WERI-Rb-1 (cell line): ENCODE measurements at places on chromosomes 2 and 18.
A peak's percentile ranks its signal among the peaks of the same experiment; 100 is the strongest.

GRCh38 chr18:44589693-44590355 is 90.9 kb upstream of the SETBP1 start:
- DNase-seq = no peak

DNA sequence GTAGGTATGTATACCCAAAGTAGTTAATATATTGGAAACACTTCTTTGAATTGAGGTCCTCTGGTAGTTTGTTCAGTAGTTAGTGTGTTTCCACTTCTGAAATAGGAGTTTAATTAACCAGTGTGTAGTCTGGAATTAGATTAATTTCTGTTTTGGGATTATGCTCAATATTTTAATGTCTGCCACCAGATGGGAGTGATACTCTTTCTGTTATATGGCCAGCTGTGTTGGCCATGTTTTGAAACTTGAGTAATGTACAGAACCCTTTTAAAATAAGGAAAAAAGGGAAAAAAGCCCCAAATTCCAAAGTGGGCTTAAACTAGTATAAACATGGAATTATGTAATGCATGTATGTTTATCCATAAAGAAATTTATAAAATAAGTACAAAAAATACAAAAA is 147.7 kb downstream of the CTNNA2 start:
- no peak for DNase-seq

DNA sequence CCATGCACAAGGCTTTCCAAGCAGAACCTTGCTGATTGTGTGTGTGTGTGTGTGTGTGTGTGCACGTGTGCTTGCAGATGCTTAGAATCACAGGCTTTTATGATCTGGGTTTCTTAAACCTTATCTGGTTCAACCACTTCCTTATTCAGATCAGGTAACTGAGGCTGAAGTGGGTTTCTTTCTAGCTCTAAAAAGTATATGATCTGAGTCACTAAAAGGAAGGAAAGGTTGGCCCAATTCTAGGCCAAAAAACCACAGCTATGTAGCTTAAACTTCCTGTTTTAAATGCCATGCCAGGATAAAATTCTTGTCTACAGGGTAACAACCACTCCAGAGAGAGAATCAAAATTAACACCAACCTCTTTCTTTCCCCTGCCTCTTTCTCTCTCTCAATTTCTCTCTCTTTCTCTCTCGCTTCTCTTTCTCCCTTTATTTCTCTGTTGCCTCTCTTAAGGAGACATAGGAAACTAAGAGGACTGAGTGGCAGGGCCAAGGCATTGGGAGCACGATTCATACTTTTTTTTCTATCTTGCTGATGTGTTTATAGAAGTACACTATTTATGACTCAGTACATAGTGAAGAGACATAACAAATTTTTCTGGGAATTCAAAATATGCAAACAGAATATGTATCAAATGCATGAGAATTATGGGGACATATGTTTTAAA is 140.3 kb downstream of the TRIB2 start:
- no peak for DNase-seq

DNA sequence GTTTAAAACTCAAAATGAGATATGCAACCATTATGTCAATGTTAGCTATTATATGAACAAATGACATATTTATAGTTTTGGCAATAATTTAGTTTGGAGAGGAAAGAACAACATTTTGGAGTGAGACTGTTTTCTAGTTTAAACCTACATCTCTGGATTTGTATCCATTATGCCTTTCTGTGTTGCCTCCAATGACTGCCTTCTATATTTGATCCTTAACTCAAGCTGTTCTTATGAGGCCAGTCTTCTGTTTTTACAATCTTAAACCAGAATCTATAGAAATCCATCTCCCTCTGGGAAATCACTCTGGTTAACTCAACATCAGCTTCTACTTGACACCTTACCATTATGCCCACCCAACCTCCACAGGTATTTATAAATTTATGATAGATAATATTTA is 67.5 kb downstream of the ZNF385B start:
- DNase-seq = no peak

DNA sequence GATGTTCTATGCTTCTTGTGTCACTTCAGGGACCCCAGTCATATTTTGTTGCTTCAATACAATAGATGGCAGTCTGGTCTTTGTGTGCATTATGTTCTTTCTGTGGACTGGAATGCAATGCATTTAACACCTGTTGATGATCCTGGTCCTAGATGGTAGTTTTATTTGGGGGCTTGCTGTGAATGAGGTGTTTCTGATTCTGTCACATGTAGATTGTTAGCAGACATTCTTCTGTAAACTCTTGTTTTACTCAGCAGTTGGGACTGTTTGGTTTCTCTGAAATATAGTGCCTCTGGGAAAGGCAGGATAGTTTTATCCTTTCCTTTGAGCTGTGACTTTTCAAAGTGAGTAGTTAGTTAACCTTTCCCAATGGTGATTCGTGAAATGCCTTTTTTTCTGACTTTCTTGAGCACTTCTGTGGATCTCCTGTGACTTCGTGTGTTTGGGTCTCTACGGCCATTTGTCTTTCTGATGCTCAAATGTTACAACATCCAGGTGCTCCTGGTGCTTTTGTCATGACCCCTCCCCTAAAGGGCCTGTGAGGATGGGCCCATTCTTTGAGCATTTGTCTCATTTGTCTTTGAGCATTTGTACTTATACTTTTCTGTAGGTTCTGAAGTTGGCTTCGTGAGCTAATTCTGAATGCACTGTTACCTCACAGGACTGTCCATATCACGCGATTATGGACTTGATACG is 20.8 kb downstream of the ADNP2 start:
- DNase-seq = no peak

GRCh38 chr2:205741256-205741978 is 59.1 kb downstream of the NRP2 start:
- DNase-seq = no peak

DNA sequence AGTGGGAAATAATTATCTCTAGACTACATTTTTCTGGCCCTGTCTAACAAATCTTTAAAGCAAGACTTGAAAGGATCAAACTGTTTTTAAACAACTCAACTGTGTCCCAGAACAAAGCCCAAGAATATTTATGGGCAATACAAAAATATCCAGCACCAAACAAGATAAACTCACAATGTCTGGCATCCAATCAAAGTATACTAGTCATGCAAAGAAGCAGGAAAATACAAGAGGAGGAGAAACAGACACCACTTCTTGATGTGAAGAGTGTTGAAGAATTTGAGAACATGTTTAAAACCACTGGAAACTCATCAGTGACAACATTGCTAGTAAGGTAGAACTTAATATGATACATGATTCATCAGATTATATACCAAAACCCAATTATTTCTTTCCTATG is 66.1 kb upstream of the CDC42EP3 start:
- no peak for DNase-seq

DNA sequence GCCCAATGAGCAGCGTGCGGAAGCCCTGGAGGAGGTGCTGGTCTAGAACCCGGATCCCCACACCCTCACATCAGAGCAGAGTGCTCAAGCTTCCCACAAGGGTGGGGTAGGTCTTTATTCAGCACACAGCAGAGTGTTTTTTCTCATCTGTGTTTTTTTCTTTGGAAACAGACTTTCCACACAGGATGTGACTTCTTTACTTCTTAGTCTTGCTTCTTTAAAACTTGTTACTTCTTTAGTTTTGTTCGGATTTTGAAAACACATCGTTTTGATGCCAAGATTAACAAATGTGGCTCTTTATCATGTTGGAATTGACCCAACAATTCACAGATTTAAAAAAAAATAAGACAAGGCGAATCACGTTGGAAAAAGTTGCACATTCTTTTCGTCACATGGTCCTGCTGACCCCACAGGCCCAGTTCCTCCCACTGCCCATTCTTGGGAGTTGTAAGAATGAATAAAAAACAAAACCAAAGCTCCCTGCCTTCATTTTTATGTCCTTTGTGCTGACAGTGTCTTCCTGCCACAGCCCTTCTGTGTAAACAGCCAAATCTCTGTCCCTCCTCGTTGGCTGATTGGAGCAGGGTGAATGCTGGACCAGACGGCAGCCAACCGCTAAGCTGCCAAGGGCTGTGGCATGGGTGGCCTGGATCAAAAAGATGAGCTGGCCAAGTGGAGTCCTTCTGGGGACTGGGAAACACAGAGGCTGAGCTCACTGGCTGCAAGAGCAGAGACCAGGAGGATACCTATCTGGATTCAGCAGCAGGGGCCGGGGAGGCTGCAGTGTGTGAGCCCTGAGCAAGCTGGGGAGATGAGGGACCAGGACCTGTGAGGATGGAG is 81.6 kb downstream of the TWIST2 start:
- DNase-seq = no peak

DNA sequence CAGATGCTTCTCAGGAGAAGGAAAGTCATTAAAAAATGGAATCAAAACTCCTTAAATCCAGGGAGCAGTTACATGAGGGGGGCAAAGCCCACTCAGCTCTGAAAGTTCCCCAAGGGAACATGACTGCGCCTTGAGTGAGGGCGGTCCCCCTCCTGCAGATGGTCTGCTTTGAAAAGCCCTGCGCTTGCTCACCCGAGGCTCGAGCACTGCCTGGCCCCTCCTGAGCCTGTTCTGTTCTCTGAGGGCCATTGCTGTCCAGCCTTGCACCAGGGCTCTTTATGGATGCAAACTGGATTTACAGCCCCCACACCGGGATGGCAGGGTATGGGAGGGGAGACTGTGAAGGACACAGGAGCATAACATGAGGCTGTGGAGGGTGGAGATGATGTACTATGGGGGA is 37.8 kb upstream of the DNMT3A start:
- peak; percentile 31 for DNase-seq

DNA sequence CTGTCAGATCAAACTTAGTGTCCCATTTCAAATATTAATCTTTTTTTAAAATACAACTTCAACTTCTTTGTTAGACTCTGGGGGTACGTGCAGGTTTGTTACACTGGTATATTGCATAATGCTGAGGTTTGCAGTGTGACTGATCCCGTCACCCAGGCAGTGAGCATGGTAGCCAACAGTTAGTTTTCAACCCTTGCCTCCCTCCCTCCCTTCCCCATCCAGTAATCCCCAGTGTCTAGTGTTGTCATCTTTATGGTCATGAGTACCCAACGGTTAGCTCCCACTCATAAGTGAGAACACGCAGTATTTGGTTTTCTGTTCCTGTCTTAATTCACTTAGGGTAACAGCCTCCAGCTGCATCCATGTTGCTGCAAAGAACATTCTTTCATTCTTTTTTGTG is 23.9 kb downstream of the NOL10 start:
- DNase-seq = no peak

GRCh38 chr18:48360376-48361021 is 48.7 kb downstream of the ZBTB7C start:
- peak; percentile 3 for DNase-seq

- DNase-seq = no peak
These were observed 5.6 kb downstream of the ATP5MC3 start for GRCh38 chr2:175175896-175176295.

- DNase-seq = peak; percentile 47
These were observed 14.6 kb downstream of the ITGB1BP1 start for GRCh38 chr2:9408641-9409151.

DNA sequence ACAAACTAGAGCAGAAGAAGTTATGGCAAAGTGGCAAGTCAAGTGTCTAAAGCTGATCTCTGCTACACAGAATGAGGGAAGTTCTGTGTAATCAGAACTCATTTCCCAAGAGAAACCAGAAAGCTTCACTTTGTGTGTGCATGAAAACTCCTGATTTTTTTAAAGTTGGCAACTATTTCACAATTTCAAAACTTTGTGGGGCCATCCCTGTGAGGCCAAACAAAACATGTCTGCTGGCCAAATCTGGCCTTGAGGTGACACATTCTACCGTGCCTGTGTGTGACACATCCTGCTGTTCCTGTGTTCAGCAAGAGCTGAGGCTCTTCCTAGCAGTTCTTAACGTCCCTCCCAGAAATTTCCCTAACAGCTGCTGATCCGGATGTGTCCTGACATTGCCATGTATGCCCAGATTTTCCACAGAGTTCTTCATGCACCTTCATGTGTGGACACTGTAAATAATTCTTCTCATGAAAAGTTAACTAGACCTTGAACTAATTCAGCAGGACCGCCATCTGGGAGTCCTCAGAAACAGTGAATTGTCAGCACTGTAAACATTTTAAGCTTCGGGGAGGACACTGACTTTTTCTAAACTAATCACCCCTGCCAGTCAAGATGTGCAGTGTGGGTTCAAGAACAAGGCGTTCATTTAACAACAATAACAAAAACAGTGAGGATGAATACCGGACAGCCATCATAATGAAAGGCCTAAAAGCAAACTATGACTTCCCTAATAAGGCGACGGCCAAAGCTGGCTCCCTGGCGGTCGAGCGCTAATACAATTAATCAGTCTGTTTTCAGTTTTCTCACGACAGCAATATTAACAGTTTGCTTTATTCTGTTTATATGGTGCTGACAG is 99.0 kb downstream of the PLEKHM3 start:
- DNase-seq = no peak

- no peak for DNase-seq
These were observed 72.7 kb downstream of the NEB start for GRCh38 chr2:151661625-151662024.

DNA sequence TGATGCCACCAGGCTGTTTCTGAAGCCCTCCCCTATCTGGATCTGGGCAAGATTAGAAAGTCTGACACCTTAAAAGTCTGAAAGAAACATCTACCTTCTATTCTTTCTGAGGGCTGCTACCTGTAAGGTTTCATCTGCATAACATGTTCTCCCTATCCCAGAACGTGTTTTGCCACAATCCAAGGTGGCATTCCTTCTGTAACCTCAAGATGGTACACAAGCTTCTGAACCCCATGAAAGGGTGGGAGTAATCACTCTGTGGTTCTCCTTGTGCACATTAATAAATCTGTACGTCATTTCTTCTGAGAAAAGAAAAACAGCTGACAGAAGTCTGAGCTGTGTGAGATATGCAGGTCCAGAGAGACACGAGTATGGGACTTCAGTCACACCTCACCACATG is 41.8 kb upstream of the MSH6 start:
- DNase-seq = no peak

- no peak for DNase-seq
These were observed 75.5 kb upstream of the GLS start for GRCh38 chr2:190805126-190805525.

DNA sequence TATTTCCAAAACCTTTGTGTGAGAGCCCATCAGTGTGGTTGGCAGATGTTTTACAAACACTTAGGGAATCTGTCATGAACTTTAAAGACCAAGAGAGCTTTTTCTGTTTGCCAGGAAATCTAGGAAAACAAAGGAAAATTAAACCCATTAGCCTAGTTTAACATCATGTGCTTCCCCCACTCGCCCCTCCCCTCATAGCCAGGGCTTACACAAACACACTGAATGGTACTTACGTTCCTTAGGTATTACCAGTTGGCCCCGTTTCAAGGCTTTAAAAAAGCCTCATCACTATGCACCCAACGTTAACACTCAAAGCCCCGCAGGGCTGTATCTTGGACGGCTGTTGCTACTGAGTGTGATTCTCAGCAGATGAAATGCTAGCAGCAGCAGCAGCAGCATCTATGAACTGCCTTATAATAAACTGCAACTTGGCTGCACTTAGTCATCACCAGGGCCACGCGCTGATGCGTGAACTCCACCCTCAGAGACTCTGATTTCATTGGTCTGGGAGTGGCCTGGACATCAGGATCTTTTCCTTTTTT is 20.1 kb upstream of the TTC39C start:
- peak; percentile 62 for DNase-seq

DNA sequence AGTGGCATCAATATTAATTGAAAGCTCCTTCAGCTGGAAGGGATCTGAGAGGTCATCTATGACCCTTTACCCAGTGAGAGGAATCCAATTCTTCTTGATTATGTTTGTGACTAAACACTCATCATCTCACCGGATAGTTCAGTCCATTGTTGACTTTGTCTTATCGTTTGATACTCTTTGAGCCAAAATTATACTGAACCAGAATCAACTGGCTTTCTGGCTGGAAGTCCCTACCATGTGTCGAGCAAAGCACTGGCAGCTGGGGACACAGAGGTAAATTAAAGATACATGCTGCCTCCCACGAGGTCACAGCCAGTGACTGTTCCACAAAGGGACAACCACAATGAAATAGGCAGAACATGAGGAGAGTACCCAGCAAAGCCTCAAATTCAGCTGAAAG is 91.4 kb upstream of the FHL2 start:
- DNase-seq = no peak
